T-cell (primary cell): ENCODE measurements at places on chromosomes 11 and 22.

DNA sequence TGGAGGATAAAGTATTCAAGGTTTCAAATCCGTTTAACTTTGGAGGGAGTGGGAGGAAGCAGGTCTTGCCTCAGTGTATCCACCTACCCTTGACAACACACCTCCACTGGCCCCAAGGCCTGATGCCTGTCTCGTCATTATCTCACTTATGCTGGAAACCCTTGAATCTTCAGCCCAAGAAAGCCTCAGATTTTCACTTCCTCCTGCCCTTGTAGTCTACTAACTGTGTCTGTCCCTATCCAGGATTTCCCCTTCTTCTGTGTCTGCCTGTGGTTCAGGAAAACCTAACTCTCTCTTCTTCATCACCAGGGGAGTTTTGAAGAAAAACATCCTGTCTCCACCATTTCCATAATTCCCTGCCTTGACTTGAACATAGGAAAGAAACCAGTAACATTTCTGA lies 56.1 kb downstream of the SYT9 start:
- DNase-seq = no peak

DNA sequence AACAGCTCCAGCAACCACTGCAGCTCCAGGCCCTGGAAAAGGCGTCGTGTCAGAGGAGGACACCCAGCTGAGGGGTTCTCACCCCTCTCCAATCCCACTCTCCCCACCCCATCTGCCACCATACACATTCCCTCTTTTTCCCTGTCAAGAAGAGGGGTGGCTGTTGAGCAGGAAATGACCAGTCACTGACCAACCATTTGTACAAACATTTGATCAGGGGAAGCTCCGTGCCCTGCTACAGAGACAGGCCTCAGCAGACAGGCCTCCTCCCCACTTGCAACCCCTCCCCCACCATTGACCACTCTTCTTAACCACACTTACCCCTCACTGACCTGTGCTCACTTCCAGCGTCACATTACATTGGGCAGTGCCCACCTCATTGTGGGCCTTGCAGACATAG lies 2.3 kb upstream of the VSIG2 start:
- no peak for DNase-seq

DNA sequence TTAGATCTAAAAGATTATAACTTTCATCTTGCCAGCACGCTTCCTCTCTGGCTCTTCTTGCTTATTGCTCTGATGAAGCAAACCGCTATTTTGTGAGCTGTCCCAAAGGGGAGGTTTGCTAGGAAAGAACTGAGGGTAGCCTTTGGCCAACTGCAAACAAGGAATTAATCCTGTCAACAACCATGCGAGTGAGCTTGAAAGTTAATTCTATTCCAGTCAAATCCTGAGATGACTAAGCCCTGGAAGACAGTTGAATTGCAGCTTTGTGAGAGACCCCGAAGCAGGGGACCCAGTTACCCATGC lies 10.3 kb upstream of the RNF141 start:
- DNase-seq = no peak

- no peak for DNase-seq
These were observed 5.0 kb downstream of the PRDX5 start for GRCh38 chr11:64322925-64323260.

GRCh38 chr11:6618117-6619003 lies 862 bp downstream of the TPP1 start:
- peak; percentile 41 for DNase-seq

DNA sequence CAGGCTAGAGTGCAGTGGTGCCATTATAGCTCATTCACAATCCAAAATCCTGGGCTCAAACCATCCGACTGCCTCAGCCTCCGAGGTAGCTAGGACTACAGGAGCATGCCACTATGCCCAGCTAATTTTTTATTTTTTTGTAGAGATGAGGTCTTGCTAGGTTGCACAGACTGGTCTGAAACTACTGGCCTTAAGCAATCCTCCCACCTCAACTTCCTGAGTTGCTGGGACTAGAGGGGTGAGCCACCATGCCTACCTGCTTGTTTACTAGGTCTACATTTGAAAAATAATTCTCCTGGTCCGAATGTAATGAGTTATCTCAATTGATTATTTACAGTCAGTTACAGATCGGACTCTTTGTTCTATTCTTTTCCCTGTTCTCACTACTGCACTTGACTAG lies 22.0 kb downstream of the TAF1D start:
- no peak for DNase-seq

DNA sequence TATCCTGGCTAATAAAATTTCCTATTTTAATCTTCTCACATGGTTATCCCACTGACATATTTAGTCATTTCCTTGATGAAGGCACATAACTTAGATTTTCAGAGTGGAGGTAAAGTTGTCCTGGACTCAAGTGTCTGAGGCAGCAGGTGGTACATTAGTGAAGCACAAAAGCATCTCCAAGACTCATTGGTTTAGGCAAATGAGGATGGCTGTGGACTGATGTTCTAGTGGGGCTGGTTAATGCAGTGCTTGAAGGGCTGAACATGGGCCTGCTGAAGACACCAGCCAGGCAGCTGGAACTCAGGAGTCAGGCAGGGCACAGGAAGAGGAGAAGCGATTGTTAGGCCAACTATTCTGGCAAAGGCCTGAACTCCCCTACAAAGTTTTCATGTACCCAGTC lies 76.3 kb upstream of the SESN3 start:
- DNase-seq = no peak

DNA sequence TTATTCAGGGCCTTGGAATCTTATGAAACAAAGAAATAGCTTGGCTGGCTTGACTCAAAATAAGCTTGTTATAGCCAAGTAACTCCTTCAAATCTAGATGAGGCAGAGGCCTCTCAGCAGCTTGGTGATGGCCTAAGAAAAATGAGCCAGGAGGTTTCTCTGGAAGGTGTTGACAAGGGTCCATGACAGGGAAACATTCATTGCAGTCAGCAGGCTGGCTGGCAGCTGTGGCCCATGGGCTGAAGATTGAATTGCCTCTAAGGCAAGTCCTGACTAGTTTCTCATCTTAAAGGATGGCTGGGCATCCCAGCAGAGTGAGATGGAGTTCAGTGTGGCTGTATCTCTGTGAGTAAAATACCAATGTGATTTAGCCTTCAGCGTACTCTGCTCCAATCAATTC lies 441.0 kb downstream of the NELL1 start:
- DNase-seq = no peak

- no peak for DNase-seq
These were observed 313.0 kb downstream of the BRD1 start for GRCh38 chr22:49514641-49515040.

DNA sequence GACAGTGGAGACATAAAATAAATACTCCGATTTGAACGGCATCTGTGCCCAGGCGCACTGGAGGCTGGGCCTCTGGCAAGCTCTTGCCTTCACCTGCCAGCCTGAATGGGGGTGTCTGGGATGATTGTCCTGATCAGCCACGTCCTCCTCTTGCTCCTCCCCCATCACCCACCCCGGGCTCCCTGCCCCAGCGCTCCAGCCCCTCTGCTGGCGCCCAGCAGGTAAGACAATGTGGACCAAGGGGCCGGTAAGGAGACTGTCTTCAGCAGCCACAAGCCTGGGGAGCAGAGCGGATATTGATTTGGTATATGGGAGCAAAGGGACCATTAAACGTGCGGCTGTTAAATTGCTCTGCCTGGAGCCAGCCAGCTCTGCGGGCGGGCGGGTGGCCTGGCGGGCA lies 24.9 kb downstream of the WNT11 start:
- no peak for DNase-seq

DNA sequence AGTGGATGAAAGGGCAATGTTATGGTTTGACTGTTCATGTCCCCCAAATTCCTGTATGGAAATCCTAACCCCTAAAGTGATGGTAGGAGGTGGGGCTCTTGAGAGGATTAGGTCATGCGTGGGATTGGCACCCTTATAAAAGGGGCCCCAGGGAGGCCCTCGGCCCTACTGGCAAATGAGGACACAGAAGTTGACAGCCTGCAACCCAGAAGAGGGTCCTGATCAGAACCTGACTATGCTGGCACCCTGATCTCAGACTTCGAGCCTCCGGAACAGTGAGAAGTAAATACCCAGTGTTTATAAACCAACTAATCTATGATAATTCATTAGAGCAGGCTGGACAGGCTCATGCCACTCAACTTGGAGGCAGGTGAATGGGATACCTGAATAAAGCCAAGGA lies 8.7 kb downstream of the IFITM10 start:
- DNase-seq = no peak

GRCh38 chr22:50657925-50658324 lies 14.7 kb upstream of the SHANK3 start:
- DNase-seq = no peak

DNA sequence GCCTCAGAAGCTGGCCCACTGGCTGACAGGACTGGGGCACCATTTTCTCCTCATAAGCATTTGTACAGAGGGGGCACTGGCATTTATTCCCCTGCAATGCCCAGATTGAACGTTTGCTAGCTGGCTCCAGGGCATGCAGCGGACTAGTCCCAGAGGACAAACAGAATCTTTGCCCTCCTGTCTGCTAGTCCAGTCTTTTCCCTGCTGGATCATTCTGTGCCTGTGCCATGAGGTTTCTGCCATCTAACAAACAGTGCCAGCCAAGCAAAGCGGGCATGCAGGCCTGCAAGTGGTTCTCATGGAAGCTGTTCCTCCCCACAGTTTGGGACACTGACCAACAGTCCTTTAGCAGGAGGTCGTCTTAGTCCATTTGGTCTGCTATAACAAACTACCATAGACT lies 53.4 kb downstream of the KCNJ1 start:
- no peak for DNase-seq

DNA sequence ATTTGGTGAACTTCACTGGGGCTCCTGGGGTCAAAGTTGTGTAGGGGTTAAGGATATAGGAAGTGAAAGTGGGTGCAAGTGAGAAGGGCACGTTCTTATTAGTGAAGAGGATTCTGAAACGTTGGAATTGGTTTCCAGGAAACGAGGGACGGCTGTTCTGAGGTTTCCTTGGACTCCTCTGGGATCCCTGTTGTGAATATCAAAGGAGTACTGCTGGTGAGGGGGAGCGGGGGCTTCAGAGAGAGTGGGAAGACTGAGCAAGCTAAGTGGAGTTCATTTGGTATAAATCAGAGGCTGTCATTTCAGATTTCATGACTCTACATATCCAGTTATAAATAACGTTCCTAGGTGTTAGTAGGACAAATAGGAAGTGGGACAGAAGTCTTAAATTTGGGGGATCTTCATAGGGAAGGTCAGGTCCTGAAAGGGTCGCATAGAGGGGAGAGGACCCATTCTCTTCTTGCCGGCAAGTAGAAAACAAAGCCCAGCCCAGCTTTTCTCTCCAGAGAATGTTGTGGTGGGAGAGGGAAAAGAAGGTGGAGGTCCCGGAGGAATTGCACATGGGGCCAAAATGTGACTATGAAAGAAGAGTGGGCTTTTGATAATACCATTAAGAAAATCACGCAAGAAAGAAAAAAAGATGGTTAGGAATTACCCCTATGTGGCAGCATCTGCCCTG lies 1.1 kb upstream of the NELL1 start:
- DNase-seq = no peak

GRCh38 chr22:35540595-35541253 lies at the start of gene RASD2:
Gene RASD2 (plus strand): TSS chr22:35540831. CDS start chr22:35546810, 5,979 bp downstream.
- DNase-seq = peak; percentile 9

DNA sequence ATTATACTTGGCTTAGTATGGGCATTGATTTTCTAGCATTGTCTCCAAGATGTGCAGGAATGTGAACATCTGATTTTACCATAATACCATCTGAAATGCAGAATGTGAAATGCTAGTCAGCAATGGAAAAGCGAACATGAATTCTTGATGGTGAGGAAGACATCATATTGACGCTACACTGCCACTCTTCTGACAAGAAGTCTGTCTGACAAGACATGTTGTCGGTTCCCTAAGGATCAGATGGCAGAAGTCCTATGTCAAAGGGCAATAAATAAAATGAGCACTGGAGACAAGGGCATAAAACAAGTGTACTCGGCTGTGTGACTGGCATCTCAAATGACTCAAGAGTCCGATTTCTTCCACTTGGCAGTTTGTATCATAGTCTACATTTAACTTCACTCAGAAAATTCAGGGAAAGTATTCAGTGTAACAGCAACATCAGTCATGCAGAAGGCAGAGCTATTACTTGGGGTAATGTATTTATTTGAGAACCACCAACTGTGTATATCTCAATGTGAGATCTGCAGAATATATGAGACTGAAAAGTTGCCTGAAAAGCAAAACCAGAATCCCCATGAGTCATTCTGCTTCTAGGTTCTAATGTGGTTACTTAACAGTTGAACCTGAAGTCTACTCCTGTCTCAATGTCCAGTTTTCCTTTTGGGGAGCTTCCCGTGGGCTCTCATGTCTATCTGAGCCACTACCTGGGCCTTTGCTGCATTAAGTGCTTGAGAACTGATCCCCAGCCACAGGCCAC lies 51.5 kb downstream of the SLC17A6 start:
- DNase-seq = no peak

GRCh38 chr11:78030429-78031325 lies 7.6 kb upstream of the KCTD14 start:
- DNase-seq = no peak

GRCh38 chr11:126409620-126409985 lies 54.1 kb downstream of the ST3GAL4 start:
- no peak for DNase-seq

GRCh38 chr11:133570376-133570775 lies 38.1 kb upstream of the OPCML start:
- DNase-seq = no peak

DNA sequence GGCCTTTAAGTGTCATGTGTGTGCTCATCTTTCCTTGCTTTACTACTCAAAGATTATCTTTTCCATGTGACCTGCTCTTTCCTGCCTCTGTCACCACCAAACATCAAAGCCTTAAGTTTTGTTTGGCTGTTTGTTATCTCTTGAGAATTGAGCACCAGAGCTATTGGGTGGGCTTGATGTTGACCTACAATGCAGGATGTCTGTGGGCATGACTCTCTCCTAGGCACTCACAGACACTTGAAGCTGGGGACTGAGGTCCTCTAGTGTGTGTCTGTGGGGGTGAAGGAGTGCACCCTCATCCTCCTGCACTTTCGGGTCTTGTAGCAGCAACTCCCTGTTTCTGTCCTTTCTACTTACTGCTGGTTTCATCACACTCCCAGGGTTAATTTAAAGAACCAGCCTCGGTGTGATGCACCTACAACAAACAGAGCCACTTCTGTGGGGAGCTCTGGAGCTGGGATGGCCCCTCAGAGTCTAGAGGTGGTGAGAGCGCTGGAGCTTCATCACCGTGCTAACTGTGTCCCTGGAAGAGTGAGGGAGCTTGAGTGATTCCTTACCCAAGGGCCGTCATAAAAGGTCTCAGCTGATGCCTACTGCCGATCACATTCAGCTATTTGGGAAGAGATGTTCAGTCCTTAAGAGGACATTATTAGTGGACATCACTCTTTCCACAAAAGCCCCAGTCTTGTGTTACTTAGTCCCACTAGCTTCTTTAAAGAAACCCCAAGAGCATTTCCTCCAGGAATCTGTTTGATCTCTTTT lies 56.3 kb downstream of the LRRC74B start:
- no peak for DNase-seq
